Naive thymus-derived CD4-positive, alpha-beta T cell (primary cell): ENCODE measurements at places on chromosomes 1 and 21. TPM values are rescaled to one million over a fixed set of nuclear protein-coding genes. Genes with fewer than 3 reads are reported as not detected.

GRCh38 chr21:32134441-32135130 is 144.3 kb downstream of the MIS18A start:
- no peak overlapping the region for H3K4me3 ChIP-seq
- H3K27ac ChIP-seq, result no peak overlapping the region
- no peaks in the 10 kb centered on the region for H3K4me1 ChIP-seq
- no peak for DNase-seq
- H3K27me3 ChIP-seq, result no peaks in the 10 kb centered on the region
- no peaks in the 10 kb centered on the region for H3K36me3 ChIP-seq

- H3K4me1 ChIP-seq, result no peaks in the 10 kb centered on the region
- no peak overlapping the region for H3K27ac ChIP-seq
- no peaks in the 10 kb centered on the region for H3K27me3 ChIP-seq
- H3K4me3 ChIP-seq, result no peak overlapping the region
- no peak for DNase-seq
These were observed 155.5 kb downstream of the CLIC6 start for GRCh38 chr21:34824314-34824713.

GRCh38 chr1:222023025-222023424 is 281.1 kb upstream of the DUSP10 start:
- no peaks in the 10 kb centered on the region for H3K36me3 ChIP-seq
- H3K4me3 ChIP-seq, result no peak overlapping the region
- DNase-seq, result no peak

Gene ADAM30
- total RNA-seq, result not detected

- no peaks in the 10 kb centered on the region for H3K27me3 ChIP-seq
- H3K4me3 ChIP-seq, result no peak overlapping the region
- H3K27ac ChIP-seq, result no peak overlapping the region
- no peaks in the 10 kb centered on the region for H3K36me3 ChIP-seq
These were observed 125.5 kb downstream of the CRYAA start for GRCh38 chr21:43294194-43294902.

Gene SPRR2F
- not detected for total RNA-seq

GRCh38 chr1:213531369-213532310 is 456.1 kb upstream of the PROX1 start:
- no peaks in the 10 kb centered on the region for H3K27me3 ChIP-seq
- no peaks in the 10 kb centered on the region for H3K4me1 ChIP-seq
- DNase-seq, result no peak

Gene CCDC27
- total RNA-seq, result not detected

DNA sequence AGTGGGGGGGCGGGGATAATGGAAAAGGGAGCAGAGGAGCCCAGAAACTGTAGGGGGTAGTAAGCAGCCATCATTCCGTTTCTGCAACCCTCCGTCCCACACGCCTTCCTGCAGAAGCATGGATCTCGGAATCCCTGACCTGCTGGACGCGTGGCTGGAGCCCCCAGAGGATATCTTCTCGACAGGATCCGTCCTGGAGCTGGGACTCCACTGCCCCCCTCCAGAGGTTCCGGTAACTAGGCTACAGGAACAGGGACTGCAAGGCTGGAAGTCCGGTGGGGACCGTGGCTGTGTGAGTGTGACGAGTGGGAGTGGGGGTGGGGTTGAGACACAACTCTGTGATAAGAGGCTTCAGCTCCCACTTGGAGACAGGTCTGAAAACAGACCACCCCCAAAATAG is 706 bp downstream of the CREB3L4 start:
- H3K27ac ChIP-seq, result peak overlapping the region; percentile 79
- peaks cover 35% of the 10 kb centered on the region for H3K4me1 ChIP-seq
- peaks cover 12% of the 10 kb centered on the region for H3K36me3 ChIP-seq
- H3K4me3 ChIP-seq, result no peak overlapping the region
- DNase-seq, result no peak

DNA sequence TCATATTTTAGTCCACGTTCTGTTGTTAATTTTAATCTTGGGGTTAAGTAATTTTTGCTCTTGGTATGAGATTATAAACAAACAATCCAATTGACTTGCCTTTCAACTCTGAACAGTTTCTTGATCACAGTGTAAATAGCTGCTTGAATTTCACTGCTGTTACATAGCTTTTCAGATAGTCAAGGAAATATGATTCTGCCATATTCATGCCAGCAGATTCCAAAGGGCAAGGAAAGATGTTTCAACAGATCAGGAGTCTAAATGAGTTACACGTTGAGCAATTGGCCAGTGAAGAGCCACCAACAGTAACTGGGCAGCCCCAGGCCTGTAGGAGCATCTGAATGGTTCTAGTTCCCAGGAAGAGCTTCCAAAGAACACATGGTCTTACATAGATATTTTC is 93.6 kb downstream of the LEPR start:
- H3K27ac ChIP-seq, result no peak overlapping the region
- no peak for DNase-seq
- no peaks in the 10 kb centered on the region for H3K36me3 ChIP-seq
- H3K27me3 ChIP-seq, result no peaks in the 10 kb centered on the region

GRCh38 chr1:112698366-112699310 is 8.3 kb downstream of the RHOC start:
- no peaks in the 10 kb centered on the region for H3K27me3 ChIP-seq
- H3K36me3 ChIP-seq, result no peaks in the 10 kb centered on the region
- peaks cover 18% of the 10 kb centered on the region for H3K4me1 ChIP-seq
- no peak overlapping the region for H3K4me3 ChIP-seq
- DNase-seq, result no peak
- H3K27ac ChIP-seq, result no peak overlapping the region

DNA sequence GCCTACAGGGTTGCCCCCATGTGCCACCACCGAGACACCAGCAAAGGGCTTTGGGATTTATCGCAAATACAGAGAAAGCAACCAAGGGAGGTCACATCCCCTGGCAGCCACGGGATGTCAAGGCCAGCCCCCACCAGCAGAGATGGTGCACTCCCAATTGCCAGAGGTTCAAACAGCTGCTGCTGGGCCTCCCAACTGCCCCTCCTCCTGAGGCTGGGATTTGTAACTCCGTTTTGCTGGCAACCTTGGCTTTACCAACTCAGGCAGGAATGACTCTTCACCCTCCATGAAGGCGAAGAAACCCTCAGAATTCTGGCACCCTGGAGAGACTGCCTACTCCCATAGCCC is 11.6 kb downstream of the TMEM53 start:
- no peak overlapping the region for H3K27ac ChIP-seq
- no peak overlapping the region for H3K4me3 ChIP-seq
- H3K4me1 ChIP-seq, result peaks cover 8% of the 10 kb centered on the region
- H3K27me3 ChIP-seq, result no peaks in the 10 kb centered on the region
- H3K36me3 ChIP-seq, result no peaks in the 10 kb centered on the region

- DNase-seq, result no peak
- H3K4me3 ChIP-seq, result no peak overlapping the region
- no peaks in the 10 kb centered on the region for H3K4me1 ChIP-seq
- H3K36me3 ChIP-seq, result no peaks in the 10 kb centered on the region
These were observed 215.5 kb downstream of the GRIK3 start for GRCh38 chr1:36818771-36819170.

DNA sequence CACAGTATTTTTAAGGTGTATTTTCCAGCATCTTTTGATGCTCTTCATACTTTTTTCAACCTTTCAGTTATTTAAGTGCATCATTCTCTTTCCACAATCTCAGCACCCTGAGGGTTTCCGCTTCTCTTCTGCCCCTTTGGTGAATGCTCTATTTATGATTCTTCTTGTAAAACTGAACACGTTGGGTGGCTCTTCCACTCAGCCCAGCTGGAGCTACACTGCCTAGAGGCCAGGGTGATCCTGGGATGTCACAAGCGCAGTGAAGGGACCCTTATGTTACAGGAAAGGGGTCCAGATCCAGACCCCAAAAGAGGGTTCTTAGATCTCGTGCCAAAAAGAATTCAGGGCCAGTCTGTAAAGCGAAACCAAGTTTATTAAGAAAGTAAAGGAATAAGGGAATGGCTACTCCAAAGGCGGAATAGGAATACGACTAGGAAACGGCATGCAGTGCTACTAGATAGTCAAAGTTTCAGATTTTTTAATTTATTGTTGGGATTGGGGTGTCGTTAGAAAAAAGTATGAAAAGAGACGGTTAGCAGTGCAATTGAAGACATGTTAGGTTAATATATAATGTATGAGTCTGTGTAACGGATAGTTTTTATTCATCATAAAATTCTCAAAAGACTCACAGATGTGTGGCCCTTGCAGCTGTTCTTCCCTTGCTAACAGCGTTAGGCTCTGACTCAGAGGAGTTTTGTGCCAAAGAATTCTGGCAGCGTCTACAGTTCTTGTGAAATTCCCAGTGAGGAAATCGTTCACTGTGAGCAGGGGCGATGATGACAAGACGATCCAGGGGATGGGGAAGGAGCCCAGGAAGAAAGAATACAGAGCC is 14.4 kb upstream of the ERVH48-1 start:
- no peak overlapping the region for H3K27ac ChIP-seq
- H3K36me3 ChIP-seq, result no peaks in the 10 kb centered on the region
- no peaks in the 10 kb centered on the region for H3K4me1 ChIP-seq
- no peak for DNase-seq
